ENCODE measurements at places on chromosomes 4 and X.

DNA sequence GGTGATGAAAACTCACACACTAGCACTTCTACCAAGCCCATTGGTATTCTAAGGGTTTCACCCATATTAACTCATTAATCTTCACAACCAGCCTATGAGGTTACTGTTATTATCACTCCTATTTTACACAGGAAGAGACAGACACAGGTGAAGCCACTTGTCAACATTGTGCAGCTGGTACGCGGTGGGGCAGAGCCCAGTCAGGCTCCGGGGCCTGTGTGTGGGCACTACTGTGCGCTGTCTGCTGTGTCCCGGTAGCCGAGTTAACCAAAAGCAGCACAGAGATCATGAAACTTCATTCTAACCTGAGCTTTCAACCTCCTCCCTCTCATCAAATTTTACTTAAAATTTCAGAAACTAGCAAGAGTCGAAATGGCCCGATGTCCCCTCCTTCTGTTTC, 111.3 kb downstream of the PHKA2 start:
- no peak for DNase-seq

DNA sequence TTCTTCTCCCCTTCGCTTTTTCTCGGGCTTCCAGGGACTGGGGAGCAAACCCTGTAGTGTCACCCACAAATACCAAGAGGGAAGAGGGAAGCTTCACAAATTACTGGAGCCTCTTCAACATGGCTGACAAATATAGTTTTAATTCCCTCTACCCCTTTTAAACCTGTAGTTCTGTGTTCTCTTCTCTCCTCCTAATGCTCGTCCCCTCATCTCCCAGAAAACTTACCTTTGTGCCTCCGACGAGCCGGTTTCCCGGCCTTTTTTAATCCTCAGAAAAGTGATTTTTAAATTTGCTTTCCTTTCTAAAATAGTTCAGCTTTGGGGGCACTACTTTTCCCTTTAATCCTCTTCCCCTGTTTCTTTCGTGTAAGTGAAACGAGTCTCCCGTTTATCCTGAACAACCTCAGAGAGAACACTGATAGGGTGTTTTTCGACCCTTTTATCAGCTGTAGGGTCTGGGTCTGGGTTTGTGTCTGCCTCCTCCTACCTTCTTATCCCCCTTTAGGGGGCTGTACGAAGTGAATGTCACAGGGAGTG, 408 bp downstream of the TET2 start:
- DNase-seq, result no peak

DNA sequence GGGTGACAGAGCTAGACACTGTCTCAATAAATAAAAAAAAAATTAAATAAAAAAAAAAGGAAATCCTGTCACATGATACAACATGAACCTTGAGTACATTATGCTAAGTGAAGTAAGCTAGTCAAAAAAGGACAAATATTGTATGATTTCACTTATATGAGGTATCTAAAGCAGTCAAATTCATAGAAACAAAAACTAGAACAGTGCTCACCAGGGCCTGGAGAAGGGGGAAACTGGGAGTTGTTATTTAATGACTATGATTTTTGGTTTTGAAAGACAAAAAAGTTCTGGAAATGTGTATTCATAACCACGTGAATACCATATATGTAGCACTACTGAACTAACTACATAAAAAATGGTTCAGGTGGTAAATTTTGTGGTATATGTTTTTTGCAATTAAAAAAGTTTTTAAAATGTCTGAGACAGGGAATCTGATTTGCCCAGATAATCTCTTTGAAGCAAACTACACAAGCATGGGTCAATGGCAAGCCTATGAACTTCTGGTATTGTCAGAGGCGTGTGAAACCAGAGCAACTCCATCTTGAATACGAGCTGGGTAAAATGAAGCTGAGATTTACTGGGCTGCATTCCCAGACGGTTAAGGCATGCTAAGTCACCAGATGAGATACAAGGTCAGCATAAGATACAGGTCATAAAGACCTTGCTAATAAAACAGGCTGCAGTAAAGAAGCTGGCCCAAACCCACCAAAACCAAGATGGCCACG, 42.3 kb downstream of the ANAPC10 start:
- DNase-seq, result no peak

- DNase-seq, result no peak
These were observed 4.3 kb downstream of the OCIAD2 start for GRCh38 chr4:48902266-48902665.

DNA sequence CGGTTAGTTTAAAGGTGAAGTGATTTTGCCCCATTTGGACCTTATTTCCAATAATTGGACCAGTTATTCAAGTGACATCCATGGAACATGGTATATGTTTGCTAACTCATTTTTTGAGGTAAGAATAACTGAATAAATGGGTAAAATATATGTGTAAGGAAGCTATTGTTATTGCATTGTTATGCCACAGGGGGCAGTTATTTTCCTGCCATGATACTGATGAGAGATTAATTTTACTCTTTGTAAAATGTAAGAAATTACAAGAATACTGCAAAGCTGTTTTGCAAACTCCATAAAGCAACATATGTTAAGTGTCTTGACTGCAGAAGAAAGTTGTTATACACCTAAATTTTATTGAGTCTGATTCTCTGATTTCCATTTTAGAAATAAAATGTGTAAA, 114.0 kb downstream of the IL1RAPL1 start:
- DNase-seq, result no peak

GRCh38 chr4:7808181-7808580, 131.5 kb downstream of the AFAP1 start:
- no peak for DNase-seq

DNA sequence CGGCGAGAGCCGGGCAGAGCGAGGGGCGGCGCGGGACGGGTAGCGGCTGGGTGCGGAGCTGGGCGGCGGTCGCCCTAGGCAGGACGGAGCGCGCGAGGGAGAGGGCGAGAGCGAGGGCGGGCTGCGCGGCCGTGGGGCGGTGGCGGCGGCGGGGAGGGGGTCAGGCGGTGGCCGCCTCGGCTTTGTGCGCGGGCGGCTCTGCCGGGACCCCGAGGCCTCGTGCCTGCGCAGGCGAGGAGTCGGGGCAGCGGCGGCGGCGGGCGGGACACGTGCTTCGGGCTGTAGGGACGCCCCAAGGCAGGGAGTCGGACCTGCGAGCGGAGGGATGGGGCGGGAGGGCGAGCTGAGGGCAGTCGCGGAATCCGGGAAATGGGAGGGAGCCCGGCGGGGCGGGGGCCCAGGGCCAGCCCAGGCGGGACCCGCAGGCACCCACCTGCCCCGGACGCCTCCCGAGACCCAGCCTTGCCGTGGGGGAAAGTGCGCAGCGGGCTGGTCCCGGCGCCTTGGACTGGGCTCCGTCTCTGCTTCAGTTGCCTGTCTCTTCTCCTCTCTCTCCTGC, 465 bp downstream of the BMPR1B start:
- peak; percentile 10 for DNase-seq

DNA sequence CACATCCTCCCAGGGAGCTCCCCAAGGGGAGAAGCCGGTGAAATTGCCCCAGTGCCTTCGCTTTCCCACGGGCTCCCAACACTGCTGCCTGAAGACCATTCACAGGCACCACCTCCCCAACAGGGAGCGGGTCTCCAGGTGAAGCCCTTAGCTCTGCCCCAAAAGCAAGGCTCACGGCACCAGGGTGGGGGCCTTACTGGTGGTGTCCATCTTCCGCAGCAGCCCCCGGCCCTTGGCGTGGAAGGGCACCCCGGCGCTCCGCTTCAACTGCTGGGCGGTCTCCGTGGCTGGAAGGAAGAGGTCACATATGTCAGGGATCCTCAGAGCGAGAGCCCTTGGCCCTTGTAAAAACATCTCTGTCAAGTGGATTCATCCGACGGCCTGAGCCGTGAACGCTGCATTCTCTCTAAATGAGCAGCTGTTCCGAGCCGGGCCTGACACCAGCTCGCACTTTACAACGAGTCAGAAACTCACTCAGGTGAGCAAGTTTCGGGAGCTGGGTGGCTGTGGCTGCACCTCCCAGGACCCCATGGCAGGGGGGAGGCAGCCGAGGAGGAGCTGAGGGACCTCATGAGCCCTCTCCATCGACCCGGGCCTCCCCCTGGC, 20.9 kb downstream of the NELFA start:
- DNase-seq, result no peak

GRCh38 chr4:153438916-153439756, 27.0 kb upstream of the TMEM131L start:
- peak; percentile 38 for DNase-seq

GRCh38 chr4:9870165-9870790, 88.8 kb downstream of the DRD5 start:
- no peak for DNase-seq

DNA sequence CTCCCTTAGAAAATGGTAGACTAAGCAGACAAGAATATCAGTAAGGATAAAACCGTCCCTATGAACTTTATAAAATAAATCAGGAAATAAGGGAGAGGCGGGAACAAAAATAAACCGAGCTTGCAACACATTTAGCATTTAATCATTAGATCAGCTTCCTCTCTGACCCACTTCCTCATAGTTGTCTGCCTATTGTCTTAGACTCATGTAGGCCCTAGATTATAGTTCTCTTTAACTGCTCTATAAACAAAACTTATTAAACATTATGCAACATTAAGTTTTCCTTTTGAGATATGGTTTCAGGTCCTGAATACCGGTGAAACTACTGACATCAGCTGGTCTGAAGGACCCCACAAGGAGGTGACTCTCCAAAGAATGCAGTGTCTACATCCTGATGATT, 15.8 kb upstream of the SRD5A3 start:
- no peak for DNase-seq

GRCh38 chrX:136143711-136144110, 3.6 kb upstream of the FHL1 start:
- peak; percentile 5 for DNase-seq

Data from stimulated activated naive CD8-positive, alpha-beta T cell treated with anti-CD3 and anti-CD28 coated beads, Interleukin-15, Interleukin-2, amounts not matched to agents 100 U/mL and 50 U/mL, for 24 hours (primary cell).